ENCODE measurements at places on chromosomes 12 and 14.

GRCh38 chr12:42483521-42483790 is 106.1 kb downstream of the PRICKLE1 start:
- no peak for DNase-seq

DNA sequence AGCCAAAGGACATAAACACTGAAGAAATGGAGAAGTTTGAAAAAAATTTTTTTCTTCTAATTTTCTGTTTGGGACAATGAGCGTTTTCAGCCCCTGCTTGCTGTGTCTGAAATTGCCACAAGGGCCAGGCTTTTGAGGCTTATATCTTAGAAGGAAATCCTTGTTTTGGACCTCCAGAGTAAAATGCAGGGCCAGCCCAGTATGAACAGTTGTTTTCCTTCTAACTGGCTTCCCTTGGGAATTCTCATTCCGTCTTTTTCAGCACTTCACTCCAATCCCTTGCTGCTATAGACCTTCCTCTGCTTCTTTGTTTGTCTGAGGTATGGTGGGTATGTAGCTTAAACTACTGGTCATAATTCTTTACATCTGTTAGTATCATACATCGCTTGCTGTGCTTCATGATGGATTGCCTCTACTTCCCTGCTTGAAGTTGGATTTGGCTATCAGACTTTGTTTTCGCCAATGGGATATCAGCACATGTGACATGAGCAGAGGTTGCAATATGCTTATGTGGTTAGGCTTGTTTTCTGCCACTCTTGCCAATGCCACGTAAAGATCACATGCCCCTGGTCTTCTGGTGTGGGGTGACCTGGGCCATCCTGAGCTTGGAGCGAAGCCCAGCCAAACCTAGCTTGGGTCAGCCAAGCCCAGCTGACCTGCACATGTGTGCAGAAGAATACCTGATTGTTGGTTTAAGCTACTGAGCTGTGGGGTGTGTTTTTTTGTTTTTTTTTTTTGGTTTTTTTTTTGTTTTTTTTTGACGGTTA is 64.7 kb downstream of the AVPR1A start:
- DNase-seq, result no peak

DNA sequence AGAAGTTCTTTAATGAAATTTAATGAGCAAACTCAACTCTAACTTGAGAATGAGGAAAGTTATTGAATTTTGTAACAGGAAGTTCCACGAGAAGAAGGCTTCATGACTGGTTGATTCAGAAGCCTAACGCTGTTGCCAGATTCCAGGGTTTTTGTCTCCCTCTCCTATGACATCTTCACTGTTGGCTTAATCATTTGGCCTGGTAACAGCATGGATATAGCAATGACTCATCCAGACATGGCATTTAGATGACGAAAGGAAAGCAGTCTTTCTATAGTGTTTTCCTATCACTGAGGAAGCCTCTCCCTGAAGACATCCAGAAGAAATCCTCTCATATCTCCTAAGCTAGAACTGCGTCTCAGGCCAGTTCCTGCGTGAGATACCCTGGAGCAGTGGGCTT is 9.4 kb upstream of the KCNA1 start:
- no peak for DNase-seq

DNA sequence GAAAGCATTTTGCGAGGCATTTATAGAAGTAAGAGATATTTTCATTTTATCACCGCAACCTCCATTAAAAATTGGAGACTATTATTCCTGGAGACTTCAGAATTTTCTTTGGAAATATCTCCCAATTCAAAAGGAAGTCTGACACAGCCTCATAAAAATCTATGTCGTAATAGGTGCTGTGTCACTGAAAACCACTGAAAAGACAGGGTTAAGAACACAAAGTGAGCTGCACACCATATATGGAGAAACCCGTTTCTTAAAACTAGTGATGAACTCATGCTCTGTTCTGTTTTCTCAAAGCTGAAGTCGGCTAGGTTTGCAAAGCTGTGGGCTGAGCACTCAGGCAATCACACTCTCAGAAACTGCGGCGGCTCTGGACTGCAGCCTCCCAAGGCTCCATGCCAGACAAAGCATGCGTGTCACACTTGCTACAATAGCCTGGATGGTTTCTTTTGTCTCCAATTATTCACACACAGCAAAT is at the start of gene GLIPR1:
Gene GLIPR1 (plus strand): TSS at position 287 of the 481 bp plus-strand sequence. CDS start 126 bp downstream, at position 413.
- DNase-seq, result peak; percentile 27

Data from bone marrow (tissue), 2 donors.